Activated CD8-positive, alpha-beta memory T cell treated with anti-CD3 and anti-CD28 coated beads for 1 hour (primary cell): ENCODE measurements at places on chromosomes 4 and X.

- peak; percentile 79 for DNase-seq
Measured at GRCh38 chrX:49155900-49156837, 6.4 kb upstream of the MAGIX start.

- DNase-seq: no peak
Measured at GRCh38 chr4:37948542-37948941, 11.7 kb upstream of the PTTG2 start.

- DNase-seq: no peak
Measured at GRCh38 chrX:18682979-18683387, 11.1 kb upstream of the RS1 start.

DNA sequence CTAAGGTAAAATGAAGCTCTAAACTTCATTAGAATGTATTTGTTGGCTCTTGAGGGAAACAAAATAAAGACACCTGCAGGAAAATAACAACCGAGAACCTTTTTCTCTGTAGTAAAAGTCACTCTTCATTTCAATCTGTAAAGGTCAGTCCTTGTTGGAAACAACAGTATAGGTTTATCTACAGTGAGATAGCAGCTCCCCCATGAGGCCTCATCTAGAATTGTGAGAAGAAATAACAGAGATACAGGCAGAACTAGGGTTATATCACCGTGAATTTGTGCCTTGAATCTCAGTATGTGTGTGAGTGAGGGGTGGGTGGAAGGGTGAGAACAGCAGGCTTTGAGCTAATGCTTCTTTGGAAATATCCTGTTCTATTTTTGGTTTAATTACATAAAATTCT is 107.8 kb upstream of the FMR1 start:
- DNase-seq: no peak

GRCh38 chr4:163367651-163368050 is 24.0 kb downstream of the NPY5R start:
- DNase-seq: no peak

DNA sequence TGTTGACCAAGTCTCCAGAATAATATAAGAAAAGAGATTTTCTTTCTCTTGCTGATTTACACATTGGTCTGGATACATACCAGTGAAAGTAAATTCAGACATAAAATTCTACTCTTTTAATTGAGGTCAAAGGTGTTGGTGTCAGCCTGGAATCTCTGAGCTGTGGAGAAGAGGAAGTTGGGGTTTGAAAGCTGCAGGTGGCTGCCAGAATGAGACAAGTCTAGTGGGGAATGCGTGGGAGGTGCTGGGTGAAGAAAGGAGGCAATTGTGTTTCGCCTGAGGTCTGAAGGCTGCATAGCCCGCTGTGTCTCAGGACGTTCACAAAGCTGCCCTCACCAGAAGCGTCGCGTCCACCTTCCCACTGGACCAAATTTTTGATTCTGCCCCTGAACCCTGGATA is 31.2 kb downstream of the PHEX start:
- DNase-seq: no peak

GRCh38 chrX:111505783-111506182 is 5.7 kb upstream of the SERTM2 start:
- DNase-seq: no peak

DNA sequence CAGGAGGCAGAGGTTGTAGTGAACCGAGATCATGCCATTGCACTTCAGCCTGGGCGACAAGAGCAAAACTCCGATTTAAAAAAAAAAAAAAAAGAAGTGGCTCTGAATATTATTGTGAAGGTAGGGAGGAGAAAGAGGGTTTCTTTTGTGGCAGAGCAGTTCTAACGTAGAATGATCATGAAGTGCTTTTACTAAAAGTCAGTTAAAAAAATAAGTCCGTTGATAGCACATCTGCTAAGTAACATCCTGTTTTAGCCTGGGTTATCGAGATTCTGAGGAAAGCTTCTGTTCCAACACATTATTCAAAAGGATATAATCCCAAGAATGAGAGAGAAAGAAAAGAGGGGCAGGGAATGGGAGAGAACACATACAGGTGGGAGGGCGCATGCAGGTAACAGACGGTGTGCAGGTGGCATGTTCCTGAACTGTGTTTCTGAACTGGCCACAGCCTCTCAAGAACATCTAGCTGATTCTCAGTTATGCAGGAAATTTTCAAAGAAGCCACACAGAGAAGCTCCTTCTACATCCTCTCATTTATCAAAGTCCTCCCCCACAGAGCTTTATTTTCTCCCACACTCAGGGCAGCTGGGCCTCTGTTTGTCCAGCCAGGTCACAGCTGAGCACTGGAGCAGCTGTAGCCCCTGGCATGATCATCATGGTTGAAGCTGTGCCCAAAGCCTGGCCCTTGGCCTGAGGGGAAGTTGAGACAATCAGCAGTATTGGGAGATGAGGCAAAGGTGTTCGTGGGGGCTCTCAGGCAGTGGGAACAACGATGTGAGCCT is 342.3 kb downstream of the ZNF674 start:
- no peak for DNase-seq

- DNase-seq: no peak
Measured at GRCh38 chrX:17292111-17292527, 82.9 kb upstream of the NHS start.

GRCh38 chrX:129116676-129117470 is 406.4 kb downstream of the SMARCA1 start:
- DNase-seq: no peak

- DNase-seq: no peak
Measured at GRCh38 chrX:134453631-134454030, 6.3 kb upstream of the HPRT1 start.

GRCh38 chr4:100177855-100178254 is 12.4 kb downstream of the DDIT4L start:
- DNase-seq: no peak

- no peak for DNase-seq
Measured at GRCh38 chrX:101749436-101749835, 89.8 kb upstream of the ARMCX2 start.

DNA sequence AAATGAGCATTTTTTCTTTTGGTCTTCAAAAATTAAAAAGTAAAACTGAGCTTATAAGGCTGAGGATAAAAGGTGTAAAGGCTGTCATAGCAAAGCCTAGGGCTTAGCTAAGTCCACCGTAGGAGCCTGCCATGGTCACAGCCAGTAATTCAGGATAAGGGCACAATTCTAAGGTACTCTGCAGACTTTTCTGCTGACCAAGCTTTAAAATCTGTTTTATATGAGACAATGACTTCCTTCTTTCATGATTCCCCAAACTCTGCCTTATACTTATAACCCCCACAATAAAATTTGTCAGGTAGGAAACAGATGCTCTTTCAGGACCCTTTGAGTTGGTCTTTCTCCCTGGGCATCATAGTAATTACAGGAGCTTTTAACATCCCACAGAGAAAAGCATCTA is 138.5 kb downstream of the COL4A6 start:
- DNase-seq: no peak

DNA sequence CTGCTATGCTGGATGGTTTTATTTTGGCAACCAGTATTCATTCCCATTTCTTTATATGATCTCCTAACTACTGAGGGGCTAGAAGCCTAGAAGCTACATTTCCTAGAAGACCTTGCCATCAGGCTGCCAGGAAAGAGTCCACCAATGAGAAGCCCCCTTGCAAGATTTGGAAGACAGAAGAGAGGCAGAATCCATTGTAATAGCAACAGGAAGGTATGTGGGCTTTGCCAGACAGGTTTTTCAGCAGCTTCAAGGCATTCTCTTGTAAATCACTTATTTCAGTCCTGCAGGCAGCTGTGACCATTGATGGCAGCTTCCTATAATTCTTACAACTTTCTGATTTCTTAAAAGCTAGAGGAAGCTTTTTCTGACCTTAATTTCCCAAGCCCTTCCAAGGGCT is 148.3 kb upstream of the NHS start:
- DNase-seq: no peak

- DNase-seq: no peak
Measured at GRCh38 chr4:141654098-141654497, 17.7 kb downstream of the IL15 start.

DNA sequence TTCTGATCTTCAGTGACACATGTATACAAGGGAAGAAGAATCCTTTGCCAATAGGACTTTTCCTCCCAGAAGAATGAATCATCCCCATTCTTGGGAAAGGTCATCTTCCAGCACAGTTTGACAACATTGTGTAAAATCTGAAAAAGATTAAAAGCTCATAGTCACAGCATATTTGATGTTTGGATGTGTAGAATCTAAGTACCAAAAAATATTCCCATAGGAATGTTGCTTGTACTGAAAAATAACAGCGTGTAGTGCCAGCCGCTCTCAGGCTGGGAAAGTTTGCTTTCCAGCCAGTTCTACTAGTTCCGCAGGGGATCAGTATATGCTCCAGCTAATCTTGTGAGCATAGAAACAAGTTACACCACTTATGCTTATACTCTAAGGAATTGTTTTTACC is 74.7 kb upstream of the IL13RA1 start:
- DNase-seq: no peak

DNA sequence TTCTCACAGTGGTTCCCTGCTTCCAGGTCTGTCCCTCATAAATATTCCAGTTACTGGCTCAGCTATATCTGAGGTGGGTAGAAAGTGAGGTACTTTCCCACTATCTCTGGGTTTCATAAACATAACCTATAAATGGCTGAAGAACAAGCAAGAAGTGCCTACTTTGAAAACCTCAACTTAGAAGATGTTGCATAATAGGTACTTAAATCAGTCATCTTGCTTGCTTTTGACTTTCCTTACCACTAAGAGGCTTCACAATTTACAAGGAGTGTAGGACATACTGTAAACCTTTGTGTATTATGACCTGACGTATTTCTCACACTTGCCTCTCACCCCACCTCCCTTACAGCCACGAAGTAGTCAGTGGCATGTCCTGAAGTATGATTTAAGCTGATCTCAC is 145.9 kb downstream of the PCDH19 start:
- DNase-seq: no peak

DNA sequence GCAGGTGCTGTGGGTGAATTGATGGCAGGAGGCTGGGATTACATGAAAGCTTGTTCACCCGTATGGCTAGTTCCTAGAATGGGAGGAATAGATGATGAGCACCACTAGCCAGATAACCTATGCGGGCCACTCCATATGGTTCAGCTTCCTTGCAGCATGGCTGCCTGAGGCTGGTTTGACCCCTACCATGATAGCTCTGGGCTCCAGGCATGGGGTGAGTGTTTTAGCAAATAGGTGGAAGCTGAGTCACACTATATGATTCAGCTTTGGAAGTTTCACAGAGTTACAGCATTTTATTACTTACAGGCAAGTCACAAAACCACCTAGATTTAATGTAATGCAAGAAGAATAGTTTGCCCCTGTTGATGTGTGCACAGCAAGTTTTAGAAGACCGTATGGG is 603.2 kb downstream of the STIM2 start:
- DNase-seq: no peak

DNA sequence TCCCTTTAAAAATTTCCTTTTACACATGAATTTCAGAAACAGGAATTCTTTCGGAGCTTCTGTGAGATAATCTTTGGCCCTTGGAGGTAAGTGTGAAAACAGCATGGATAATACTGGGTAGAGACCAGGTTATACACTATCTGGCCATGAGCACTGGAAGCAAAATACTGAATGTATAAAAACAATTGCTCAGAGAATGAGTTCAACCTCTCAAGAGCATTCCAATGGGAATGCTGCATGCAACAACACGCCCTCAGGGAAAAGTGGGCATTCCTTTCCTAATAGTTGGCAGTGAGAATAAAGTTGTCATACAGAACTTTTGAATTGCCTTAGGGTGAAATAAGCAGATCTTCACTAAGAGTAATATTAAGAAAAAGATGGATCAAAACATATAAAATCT is 574.8 kb upstream of the DIPK2B start:
- no peak for DNase-seq

GRCh38 chr4:2881431-2881830 is 37.8 kb downstream of the ADD1 start:
- DNase-seq: no peak

GRCh38 chrX:148609515-148610327 is 109.3 kb downstream of the AFF2 start:
- DNase-seq: no peak

DNA sequence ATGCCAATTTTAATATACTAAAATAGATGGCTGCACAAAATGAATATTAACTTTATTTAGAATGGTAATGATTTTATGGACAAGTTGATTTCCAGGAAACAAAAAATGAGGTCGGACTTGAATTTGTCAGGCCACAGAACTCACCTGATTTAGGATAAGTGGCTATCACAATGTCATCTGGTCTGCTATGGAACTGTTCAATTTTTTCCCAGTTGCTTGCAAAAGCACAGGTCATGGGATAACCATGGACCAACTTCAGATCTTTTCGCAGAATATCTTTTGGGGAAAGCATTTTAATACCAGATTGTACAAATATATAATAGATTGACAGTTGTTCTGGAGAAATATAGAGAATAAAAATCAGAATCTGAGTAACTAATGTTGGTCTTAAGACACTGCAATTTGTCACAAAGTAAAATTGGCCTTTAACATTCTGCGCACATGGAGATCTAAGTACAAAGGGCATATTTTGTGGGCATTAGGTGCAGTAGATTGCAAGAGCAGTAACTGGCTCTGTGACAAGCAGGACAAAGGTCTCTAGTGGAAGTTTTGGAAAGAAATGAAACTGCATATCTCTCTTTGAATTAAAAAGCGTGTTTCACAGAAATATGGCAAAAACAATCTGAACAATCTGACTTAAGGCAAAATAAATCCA is 5.4 kb downstream of the SULT1B1 start:
- no peak for DNase-seq
